ACHN (cell line): ENCODE measurements at places on chromosomes 7 and 10.

DNA sequence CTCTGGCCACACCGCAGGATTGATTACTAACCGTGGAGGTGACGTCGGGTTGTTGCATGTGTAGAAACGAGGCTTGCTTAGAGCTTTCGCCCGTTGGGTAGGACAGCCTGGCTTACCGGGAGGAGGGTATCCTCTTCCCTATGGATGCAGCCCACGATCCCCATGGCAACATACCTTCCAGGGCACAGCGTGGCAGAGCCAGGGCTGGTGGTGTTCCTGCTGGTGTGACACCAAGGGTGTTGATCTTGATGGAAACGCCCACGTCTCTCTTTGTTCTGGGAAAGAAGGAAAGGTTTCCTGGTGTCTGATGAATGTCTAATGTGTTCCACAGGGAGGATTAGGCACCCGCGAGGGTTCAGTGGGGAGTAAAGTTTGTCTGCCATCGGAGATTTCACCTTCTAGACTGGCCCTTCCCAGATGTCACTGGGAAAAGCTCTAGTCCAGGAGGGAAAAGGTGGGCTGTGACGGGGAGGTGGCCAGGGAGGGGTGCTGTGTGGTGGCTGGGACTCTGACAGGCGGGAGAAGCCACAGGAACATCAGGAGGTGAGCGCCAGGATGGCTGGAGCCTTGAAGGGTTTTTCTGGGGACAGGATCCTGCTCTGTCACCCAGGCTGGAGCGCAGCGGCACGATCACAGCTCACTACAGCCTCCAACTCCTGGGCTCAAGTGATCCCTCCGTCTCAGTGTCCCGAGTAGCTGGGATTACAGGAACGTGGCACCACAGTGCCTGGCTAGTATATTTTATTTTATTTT, 102.1 kb downstream of the CUX1 start:
- DNase-seq = no peak

DNA sequence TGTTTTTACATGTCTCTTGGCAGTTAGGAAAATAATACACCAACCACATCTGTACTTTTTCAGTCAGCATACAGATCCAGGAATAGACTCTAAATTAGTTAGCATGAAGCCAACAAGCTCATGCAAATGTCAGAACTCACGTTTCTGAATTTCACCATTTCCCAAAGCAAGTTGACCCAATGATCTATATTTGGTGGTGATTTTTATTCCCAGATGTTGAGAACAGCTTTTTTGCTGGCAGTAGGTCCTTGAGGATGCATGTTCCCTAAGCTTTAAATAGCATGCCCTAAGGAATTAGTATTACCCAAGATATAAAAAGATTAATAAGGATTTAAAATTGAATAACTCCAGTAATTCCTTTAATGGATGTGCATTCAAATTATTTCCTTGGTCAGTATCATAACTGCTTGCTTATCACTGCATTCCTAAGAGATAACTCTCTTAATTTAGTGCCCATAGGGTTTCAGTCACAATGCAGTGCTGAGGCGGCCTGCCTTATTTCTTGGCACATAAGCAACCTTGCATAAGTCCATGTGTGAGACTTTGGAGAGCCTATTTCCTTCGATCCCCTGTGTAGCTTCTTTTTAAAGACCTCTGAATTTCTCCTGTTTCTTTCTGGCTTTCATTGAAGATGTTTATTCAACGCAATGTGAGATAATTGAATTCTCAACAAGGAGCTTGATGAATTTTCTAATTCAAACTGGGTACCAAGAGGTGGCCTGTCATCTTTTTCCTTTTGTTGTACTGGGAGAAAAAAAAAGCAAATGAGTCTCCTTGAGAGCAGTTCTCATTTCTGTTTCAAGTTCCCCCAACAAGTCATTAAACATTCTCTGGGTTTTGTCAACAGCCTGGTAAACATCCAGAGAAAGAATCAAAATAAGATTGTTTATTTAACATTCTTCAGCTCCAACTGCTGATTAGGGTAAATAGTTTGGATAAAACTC, 135.3 kb upstream of the MEOX2 start:
- DNase-seq = no peak

DNA sequence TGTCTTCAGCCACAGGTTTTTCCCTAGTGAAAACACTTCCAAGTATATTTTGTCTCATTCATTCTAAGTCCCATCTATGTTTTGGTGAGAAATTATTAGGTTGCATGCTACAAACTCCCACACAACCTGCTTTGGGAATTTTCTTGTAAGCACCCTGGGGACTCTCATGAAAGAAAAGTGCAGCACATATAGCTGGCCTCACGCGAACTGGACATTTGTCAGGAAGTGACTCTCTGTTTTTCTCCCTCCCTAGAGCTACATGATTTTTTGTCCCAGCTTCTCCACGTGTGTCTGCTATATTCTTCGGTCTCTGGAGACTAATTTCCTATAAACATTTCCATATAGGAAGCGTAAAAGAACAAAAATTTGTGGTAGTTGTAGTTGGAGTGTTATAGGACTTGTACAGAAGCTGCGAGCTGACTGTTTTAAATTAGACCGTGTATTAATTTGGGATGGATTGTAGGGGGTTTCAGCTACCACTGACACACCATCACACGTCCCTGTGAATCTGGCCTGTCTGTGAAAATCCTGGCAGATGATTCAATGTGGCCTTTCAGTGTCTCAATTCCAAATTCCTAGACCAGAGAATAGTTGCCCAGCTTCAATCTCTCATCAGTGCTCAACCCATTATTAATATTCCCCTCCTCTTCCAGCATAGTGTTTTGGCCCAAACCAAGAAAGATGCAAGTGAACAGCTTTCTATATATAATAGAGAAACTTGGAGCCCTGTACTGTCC, 40.2 kb downstream of the ARL4A start:
- DNase-seq = no peak

- DNase-seq = peak; percentile 59
Measured at GRCh38 chr10:61397175-61397986, 55.8 kb downstream of the TMEM26 start.

- peak; percentile 77 for DNase-seq
Measured at GRCh38 chr10:73644015-73644743, 2.9 kb upstream of the MYOZ1 start.

- DNase-seq = peak; percentile 21
Measured at GRCh38 chr7:114402876-114403635, 11.6 kb upstream of the FOXP2 start.

DNA sequence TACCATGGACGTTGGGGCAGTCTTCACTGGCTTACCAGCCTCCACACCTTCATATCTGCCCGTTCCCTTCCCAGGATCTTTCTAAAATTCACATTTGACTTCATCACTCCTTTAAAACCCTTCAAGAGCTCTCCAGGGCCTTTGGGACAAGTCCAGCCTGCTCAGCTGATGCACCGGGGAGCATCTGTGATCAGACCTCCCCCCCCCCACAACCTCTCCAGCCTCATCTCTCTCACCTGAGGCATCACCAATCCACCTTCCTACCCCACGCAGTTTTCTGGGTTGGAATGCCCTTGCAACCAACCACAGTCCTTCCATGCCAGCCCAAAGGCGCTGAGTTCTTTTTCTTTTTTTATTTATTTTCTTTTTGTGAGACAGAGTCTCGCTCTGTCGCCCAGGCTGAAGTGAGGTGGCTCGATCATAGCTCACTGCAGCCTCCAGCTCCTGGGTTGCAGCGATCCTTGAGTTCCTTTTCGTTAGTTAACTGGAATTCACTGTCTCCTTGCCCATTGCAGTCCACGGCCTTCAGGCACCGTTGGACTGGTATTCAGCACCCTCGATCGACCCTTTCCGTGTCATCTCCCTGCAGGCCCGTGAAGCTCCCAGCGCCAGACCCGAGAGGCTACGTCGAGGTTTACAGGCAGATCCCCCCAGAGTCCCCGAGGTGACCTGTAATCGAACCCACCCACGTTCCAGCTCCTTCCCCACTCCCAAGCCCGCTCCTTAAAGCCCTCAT, 654 bp downstream of the ALKBH4 start:
- DNase-seq = peak; percentile 56

DNA sequence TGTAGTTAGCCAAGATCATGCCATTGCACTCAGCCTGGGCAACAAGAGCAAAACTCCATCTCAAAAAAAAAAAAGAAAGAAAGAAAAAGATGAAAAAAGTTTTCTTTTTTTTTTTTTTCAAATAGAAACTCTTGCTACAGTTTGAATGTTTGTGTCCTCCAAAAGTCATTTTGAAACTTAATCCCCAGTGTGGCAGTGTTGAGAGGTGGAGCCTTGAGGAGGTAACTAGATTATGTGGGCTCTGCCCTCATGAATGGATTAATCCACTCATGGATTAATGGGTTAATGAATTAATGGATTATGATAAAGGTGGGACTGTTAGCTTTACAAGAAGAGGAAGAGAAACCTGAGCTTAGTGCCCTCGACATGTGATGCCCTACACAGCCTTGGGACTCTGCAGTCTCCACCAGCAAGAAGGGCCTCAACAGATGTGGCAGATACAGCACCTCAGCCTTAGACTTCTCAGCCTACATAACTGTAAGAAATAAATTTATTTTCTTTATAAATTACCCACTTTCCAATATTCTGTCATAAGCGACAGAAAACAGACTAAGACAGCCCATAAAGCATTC, 25.1 kb downstream of the CPEB3 start:
- DNase-seq = no peak

GRCh38 chr7:1225441-1226185, 7.1 kb upstream of the UNCX start:
- no peak for DNase-seq

- no peak for DNase-seq
Measured at GRCh38 chr7:22617166-22617565, 109.8 kb upstream of the IL6 start.

DNA sequence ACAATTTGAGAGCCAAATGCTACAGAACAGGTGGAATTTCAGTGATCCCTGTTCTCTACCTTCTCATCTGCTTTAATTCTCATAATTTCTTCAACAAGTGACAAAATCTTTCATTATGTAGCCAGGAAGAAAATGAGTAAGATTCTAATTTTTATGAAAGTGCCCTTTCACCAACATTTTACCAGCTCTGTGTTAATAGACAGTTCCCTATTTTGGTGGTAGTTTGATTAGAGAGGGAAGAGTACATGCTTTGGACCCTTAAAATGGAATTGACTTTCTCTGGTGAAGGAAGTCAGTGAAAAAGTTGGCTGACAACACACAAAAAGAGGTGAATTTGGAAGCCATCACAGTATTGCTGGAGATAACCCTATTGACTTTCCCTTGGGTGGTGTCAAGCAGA, 61.7 kb downstream of the CACNB2 start:
- DNase-seq = no peak

DNA sequence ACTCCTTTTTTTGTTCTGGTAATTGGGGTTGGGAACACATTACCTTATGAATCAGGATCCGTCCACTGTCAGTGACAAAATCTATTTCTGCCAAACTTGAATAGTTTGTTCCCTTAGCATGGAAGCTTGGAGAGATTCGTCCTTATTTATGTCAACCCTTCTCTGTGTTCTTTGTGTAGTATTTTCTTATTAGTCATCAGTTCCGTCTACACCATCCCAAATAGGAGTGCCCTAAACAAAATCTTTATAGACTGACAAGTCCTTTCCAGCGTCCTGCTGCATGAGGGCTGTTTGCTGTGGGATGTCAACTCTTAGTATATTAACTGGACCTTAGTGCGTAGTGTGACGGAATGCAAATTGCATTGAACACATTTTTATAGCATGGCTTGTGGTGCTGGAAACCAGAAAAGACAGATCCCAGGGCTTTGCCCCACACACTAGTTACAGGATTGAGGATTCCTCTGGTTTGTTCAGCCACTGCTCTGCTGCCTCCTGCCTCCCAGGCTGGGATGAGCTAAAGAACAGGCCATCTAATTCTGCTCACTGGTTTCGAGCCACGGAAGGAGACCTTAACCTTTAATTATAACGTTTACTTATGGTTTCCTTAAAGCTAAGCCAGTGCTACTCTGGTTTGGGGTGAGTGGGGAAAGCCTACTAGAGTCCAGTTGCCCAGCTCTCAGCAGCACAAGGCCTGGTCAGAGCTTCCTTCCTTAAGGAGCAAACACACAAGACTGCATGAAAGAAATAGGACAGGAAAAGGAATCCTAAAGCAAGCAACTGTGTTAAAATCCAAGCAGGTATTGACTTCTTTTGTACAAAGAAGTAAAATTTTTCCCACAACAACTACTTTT, 194.4 kb downstream of the CCSER2 start:
- no peak for DNase-seq
